ENCODE measurements at places on chromosomes 1 and 21.

GRCh38 chr1:24705260-24706073 lies 39.8 kb upstream of the CLIC4 start:
- peak; percentile 39 for DNase-seq

DNA sequence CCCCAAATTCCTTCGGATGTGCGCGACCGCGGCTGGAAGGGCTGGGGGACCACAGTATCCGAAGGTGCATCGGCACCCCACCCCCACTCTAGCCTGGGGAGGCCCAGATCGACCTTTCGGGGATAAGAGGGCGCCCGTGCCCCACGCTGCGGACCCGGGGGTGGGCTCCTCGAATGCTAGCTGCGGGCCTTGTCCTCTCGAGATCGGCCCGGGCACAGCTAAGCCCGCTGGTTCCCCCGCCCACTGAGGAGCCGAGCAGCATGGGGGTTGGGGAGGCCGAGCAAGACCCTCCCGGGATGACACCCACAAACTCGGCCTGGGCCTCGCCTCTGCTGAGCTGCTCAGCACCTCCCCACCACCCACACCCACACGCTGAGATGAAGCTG lies 653 bp upstream of the IFFO2 start:
- no peak for DNase-seq

- no peak for DNase-seq
Observed at GRCh38 chr1:33685256-33685655, 178.6 kb upstream of the HMGB4 start.

DNA sequence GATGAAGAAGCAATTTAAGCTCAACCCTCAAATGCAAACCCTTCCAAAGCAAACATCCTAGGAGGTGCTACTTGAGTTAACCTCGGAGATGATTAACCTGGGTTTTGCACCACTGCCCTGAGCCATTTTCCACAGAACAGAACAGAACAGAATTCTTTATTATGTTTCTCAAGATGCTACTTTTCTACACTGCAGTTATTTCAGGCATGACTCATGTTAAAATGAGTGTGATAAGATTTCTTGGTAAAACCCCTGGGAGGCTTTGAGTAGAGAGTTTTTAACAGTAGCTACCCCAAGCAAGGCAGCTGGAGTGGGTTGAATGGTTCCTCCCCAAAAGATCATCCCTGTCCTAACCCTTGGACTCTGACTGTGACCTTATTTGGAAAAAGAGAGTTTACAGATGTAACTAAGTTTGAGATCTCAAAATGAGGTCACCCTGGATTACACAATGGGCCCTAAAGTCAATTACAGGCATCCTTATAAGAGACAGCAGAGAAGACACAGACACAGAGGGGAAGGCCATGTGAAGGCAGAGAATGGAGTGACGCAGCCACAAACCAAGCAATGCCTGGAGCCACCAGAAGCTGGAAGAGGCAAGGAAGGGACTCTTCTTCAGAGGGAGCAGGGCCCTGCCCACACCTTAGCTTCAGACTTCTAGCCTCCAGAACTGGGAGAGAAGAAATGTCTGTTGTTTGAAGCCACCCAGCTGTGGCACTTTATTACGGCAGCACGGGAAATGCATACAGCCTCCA lies 153.4 kb downstream of the ETS2 start:
- no peak for DNase-seq

GRCh38 chr1:57072401-57073110 lies 106.7 kb upstream of the C8B start:
- no peak for DNase-seq

- no peak for DNase-seq
Observed at GRCh38 chr1:4530166-4530785, 124.1 kb upstream of the AJAP1 start.

DNA sequence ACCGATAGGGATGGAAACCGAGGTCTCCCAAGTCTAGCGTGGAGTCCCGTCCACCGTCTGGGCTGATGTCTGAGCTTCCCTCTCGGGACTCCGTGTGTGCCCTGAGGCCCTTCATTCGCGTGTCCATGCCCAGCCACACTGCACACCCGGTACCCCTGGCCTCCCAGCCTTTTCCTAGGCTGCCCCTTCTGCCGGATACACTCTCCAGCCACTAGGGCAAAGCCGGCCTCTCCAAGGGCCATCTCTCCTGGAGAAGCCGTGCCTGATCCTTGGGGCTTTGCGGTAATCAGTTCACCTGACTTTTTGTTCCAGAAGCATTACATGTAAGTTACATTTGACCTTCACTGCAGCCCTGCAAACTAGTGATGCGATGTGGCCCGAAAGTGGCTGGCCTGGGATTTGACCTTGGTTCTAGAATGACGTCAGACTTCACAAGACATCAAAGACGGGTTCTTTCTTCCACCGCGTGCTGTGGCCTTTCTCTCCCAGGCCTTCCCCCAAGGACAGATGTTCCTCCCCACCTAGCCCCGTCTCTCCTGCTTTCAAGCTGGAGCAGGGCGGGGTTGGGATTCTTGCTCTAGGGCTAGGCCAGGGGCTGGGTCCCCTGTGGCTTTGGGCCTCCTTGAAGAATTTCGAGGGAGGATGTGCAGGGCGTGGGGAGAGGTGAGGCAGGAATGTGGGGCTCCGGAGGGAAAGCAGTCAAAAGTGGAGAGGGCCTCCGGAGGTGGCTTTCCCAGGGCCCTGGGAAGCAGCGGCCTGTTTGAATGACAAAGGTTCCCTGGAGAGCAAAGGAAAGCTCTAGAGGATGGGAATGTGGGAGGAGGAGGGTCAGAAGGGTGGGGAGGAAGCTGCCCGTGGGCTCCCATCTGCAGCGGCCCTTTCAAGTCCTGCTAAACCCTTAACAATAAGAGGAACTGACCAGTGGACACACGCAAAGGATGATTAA lies 49.7 kb upstream of the SLC2A1 start:
- no peak for DNase-seq

- peak; percentile 72 for DNase-seq
Observed at GRCh38 chr1:41432481-41433280, 51.8 kb downstream of the EDN2 start.

GRCh38 chr1:41610361-41610760 lies 125.9 kb upstream of the EDN2 start:
- no peak for DNase-seq

DNA sequence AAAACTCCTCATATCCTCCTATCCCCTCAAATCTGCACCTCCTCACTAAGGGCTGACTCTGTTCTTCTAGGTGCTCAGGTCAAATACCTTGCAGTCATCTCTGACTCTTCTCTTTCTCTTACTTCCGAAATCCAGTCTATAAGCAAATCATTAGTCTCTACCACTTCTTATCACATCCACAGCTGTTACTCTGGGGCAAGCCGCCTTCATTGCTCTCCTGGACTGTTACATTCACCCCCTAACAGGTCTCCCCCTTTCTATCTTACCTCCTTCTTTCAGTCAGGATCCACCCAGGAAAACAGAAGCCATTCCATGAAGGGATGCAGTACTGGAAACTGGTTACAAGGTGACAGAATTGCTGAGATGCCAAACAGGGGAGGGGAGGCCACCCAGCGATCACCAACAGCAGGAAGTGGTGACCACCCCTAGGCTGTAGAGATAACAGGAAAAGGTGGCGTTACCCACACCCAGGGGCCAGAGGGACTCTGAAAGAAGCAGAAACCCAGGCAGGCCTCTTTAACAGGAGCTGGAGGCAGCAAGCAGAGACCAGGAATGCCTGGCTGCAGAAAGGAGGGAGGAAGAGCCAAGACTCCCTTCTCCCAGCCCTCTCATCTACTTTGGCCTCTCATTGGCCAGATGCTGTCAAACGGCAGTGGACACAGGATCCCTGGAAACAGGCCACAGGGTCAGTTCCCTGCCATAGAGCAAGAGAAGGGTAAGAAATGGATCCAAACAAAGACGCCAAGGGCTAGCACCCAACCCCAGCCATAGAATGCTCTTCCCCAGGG lies 55.5 kb upstream of the FOXO6 start:
- no peak for DNase-seq

GRCh38 chr21:34815831-34816705 lies 147.3 kb downstream of the CLIC6 start:
- no peak for DNase-seq

DNA sequence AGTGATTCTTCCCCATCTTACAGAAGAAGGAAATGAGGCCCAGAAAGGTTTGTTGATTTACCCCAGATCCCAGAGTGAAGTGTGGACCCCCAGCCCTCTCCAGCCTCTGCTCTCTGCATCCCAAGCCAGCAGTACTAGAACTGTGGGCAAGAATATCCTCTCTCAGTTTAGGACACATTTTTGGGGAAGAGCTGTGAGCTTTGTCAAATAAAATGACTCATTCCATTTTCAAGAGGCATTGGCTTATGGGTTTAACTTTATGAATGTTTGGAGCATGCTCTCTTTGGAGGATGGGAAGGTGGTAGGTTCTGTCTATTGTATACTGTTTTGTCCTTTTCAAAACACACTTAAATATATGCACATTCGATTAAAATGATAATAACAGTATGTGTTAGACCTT lies 70.6 kb upstream of the CNTN2 start:
- DNase-seq = no peak

DNA sequence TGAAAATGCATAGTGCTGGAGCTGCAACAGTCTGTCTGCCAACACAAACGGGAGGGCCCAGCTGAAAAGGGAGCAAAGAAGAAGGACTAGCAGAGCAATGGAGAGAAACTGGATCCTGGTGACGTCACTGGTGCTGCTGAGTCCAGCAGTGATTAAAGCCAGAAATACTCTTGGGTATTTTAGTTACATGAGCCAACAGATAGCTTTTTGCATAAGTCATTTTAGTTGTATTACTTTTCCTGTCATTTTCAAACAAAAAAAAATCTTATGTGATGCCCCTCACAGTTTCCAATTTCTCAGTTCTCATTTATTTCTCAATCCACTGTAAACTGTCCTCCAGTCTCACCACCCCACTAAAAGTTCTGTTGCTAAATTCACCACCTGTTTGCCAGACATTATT lies 38.7 kb upstream of the NEK7 start:
- no peak for DNase-seq

DNA sequence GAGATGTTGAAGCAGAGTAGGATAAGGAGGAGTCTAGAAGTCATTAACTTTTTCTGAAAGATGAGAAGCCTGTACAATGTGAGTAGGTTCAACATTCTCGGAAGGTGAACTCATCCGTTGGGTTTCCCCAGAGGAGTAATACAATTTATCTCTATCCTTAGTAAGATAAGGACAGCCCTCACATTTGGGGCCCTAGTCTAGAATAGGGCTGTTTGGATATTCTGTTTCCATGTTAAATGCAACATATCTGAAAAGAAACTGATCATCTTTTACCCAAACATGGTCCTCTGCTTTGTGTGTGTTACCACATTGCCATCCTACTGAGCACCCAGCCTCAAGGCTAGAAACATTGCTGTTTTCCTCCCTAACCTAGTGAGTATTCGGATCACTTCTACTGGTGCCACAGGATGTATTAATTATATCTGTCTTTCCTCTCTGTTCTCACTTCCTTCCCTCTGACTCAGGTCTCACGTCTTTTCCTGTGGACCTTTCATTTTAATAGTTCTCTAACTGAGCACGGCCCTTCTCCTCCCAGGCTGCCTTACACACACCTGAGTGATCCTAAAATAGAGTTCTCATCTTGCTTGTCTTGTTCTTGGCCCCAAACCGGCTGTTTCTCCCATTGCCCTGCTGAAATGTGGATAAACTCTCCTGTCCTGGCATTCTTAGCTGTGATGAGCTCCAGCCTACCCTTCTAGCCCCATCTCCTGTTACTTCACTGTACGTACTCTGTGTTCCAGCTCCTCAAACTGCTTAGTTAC lies 91.7 kb downstream of the CDC14A start:
- DNase-seq = no peak

GRCh38 chr1:185324118-185324517 lies 7.1 kb upstream of the IVNS1ABP start:
- no peak for DNase-seq

DNA sequence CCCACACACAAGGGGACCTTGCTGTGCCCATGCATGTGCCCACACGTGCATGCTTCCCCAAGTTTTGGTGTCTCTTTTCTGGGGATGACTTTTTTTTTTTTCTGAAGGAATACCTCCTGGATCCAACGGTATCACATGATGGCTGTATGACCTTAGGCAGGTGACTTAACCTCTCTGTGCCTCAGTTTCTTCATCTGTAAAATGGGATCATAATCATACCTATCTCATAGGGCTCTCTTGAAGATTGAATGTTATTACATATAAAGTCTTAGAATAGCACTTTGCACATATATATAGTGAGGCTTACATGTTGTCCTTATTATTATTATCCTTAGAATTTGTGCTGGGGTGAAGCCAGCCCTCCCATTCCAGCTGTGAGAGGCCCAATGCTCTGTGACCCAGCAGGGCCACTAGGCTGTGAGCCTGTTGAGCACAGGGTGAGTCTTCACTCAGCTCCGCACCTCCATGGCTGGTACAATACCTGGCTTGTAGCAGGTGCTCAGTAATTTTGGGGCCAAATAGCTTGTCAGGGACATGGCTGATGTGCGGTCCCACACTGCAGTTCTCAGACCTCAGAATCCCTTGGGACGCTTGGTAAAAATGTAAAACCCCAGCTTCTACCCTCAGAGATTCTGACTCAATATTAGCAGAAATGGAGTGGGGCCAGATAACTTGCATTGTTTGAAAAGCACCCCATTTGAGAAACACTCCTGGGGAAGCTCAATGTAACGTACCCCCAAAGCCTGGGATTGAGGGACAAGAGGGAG lies 20.6 kb downstream of the STUM start:
- no peak for DNase-seq

- peak; percentile 72 for DNase-seq
Observed at GRCh38 chr1:53326598-53327181, 1.2 kb downstream of the LRP8 start.

GRCh38 chr1:24643363-24644099 lies 429 bp downstream of the SRRM1 start:
- DNase-seq = peak; percentile 42
